ENCODE measurements at places on chromosomes 2 and 18. TPM values are rescaled to one million over a fixed set of nuclear protein-coding genes. Genes with fewer than 3 reads are reported as not detected.

DNA sequence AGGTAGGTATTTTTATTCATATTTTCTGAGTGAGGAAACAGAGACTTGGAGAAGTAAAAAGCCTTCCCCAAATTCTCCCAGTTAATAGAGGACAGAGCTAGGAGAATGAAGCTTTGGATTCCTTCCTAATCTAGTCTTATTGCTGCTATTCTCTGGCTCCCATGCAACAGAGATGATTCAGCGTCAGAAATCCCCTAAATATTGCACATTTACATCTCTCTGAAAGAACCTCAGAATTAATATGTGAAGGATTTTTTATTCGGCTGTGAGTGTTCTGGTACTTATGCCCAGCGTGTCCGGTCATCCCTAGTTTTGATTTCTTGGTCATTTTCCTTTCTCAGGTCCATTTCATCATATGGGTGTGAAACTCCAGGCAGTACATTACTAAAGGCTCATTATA is 91.2 kb upstream of the SESTD1 start:
- H3K4me3 ChIP-seq: no peak overlapping the region
- DNase-seq: no peak
- H3K4me1 ChIP-seq: no peaks in the 10 kb centered on the region
- H3K27me3 ChIP-seq: no peaks in the 10 kb centered on the region
- no peak overlapping the region for H3K27ac ChIP-seq

DNA sequence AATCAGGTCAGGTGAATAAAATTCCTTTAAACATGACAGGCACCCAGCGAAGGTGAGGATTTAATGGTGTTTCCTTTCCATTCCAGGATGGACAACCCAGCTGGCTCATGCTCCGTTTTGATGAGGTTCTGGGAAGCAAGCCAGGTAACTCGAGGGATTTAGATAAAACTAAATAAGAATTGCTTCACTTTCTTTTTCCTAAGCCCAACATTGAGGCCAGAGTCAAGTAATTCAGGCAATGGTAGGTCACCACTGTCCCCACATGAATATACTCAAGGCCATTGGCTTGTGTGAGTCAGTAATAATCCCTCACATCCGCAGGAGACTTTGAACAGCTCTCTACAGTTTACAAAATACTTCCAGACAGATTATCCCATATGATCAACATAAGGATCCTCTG is 16.2 kb upstream of the LRATD1 start:
- H3K4me1 ChIP-seq: no peaks in the 10 kb centered on the region
- H3K27me3 ChIP-seq: no peaks in the 10 kb centered on the region
- H3K27ac ChIP-seq: no peak overlapping the region

GRCh38 chr2:68388772-68389171 is 23.7 kb downstream of the PLEK start:
- no peak overlapping the region for H3K4me3 ChIP-seq
- no peaks in the 10 kb centered on the region for H3K27me3 ChIP-seq
- H3K4me1 ChIP-seq: peaks cover 3% of the 10 kb centered on the region
- H3K27ac ChIP-seq: no peak overlapping the region
- H3K36me3 ChIP-seq: no peaks in the 10 kb centered on the region
- DNase-seq: no peak

DNA sequence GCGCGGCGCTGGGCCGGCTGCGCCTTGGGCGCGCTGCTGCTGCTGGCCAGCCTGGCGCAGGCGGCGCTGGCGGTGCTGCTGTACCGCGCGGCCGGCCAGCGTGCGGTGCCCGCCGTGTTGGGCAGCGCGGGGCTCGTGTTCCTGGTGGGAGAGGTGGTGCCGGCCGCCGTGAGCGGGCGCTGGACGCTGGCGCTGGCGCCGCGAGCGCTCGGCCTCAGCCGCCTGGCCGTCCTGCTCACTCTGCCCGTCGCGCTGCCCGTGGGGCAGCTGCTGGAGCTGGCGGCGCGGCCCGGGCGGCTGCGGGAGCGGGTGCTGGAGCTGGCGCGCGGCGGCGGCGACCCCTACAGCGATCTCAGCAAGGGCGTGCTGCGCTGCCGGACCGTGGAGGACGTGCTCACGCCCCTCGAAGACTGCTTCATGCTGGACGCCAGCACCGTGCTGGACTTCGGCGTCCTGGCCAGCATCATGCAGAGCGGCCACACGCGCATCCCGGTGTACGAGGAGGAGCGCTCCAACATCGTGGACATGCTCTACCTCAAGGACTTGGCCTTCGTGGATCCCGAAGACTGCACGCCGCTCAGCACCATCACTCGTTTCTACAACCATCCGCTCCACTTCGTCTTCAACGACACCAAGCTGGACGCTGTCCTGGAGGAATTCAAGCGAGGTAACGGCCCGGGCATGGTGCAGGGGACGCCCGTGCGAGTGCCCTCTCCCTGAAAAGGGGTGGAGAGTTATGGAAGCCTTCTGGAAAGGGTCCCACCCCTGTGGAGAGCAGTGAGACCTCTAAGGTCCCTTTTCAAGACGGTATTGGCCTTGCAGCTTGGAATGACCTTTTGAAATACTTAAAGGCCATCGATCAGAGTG is 1.0 kb downstream of the CNNM3 start:
- H3K4me3 ChIP-seq: peak overlapping the region; percentile 52
- H3K27ac ChIP-seq: peak overlapping the region; percentile 98
- DNase-seq: no peak
- H3K4me1 ChIP-seq: peaks cover 36% of the 10 kb centered on the region

DNA sequence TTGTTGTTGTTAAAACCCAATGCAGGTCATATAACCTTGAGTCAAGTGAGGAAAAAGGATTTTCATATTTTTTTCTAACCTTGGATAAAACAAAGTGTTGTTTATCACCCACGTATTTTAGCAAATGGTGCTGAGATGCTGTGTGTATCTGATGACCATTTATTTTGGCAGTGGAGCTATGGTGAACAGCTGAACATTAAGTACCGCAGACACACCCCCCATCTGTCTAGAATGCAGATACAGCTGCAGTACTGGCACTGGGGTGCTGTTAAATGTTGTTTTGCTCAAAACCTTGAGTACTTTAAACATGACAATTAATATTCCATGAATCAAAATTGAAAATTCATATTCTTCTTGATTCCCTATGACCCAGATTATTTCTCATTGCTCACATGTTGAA is 773.3 kb upstream of the SLC39A10 start:
- no peaks in the 10 kb centered on the region for H3K36me3 ChIP-seq
- H3K4me1 ChIP-seq: no peaks in the 10 kb centered on the region
- DNase-seq: no peak
- H3K4me3 ChIP-seq: no peak overlapping the region
- H3K27ac ChIP-seq: no peak overlapping the region
- no peaks in the 10 kb centered on the region for H3K27me3 ChIP-seq

DNA sequence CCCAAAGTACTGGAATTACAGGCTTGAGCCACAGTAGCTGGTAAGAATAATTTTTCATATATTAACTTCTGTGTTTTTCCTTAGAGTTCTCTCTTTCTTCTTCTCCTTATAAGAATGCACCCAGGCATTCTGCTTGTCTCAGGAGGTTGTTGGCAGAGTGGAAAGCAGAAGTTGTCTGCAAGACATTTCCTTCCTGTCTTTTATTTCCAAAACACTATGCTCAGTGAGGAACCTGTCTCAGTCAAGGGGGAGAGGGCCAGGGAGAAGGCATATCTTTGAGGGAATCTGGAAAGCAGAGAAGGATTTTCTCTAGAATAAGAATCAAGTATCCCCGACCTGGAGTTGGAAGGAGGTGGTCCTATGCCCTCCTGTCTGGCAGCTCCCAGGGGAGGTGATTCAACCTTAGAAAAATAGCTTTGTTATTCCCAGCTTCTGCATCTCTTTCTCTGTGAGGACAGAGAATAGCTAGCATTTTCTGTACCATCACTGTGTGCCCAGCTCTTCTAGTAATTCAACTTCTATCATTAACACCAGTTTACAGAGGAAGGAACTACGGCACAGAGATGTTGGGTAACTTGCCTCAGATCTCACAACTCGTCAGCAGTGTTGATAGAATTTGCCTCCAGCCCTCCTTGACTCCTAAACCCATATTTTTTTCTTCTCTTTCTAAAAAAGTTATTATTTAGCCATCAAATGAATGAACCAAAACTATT is 3.8 kb upstream of the LPIN2 start:
- no peak for DNase-seq
- H3K27me3 ChIP-seq: no peaks in the 10 kb centered on the region
- H3K36me3 ChIP-seq: no peaks in the 10 kb centered on the region
- H3K4me1 ChIP-seq: peaks cover 16% of the 10 kb centered on the region
- H3K27ac ChIP-seq: peak overlapping the region; percentile 84
- no peak overlapping the region for H3K4me3 ChIP-seq

DNA sequence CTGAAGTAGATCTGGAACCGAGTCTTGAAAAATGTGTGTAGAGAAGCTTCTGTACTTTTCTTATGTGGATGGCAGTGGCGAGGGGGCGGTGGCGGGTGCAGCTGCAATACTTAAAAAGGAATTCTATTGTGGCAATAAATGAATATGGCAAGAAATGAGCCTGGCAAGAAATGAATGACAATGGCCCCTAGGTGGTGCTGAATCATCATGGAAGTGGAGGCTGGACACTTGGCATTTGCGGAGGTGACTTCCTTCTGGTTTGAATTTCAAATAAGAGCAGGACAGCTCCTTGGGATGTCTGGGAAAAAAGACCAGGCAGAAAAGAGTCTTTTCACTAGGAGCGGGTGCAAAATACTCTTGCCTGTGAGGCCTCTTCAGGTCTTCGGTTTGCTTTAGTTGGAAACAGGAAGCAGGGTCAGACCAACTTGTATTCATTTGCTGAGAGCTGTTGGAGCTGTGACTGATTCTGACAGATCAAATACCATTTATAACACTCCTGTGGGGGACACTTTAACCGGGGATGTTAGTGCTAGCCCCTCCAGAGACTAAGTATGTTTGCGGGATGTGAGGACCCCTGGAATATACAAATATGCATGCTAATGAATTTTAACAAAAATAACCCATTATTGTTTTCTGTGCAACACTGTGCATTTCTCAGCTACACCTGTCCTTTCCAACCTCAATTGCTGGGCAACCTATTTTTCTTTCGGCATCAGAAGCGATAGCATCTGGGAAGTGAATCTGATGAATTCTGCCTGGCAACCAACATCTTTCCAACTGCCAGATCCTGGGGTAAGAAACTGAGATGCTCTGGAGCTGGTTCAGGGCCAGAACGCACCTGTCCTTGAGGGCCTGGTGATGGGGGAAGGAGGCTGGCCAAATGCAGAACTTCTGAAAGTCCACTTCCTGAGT is 35.4 kb downstream of the FASTKD2 start:
- H3K4me1 ChIP-seq: peaks cover 5% of the 10 kb centered on the region
- no peaks in the 10 kb centered on the region for H3K36me3 ChIP-seq
- no peaks in the 10 kb centered on the region for H3K27me3 ChIP-seq
- H3K4me3 ChIP-seq: no peak overlapping the region
- H3K27ac ChIP-seq: no peak overlapping the region
- peak; percentile 57 for DNase-seq

DNA sequence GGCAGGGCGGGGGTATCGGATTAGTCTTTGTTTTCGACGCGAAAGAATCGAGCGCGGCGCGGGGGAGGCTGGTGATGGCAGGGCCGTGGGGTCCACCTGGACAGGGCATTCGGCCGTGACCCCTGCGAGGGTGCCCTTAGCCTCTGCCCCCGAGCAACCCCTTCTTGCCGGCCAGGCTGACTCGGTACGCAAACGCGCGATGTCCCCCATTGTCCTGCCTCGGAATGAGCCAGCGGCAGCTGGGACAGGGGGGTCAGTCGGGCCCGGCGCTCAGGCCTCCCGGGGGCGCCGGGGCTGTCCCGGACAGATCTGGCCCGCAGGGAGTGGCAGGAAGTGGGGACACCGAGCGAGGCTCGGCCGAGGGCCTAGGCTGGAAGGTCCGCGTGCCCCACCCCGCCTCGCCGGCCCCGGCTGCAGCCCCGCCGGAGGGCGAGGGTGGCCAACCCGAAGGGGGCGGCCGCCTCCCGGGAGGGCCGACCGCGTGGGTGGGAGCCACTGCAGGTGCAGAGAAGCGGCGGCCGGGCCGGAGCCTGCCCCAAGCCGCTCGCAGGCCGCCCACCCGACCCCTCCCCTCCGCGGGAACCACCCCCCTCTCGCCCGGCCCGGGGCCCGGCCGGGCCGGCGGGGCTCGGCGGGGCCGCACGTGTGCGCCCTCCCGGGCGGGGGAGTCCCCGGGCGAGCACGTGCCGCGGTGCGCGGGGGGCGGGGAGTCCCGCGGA is at the start of gene TET3:
TET3 (plus strand) TSS at position 708 of the 719 bp plus-strand sequence. CDS start 1,494 bp downstream, outside the sequence.
- peak within 1 kb of the TSS; percentile 92 for H3K27ac ChIP-seq
- no peaks in the 10 kb centered on the region for H3K36me3 ChIP-seq
- no peaks in the 10 kb centered on the region for H3K27me3 ChIP-seq
- H3K4me3 ChIP-seq: peak within 1 kb of the TSS; percentile 65
- DNase-seq: peak; percentile 68

DNA sequence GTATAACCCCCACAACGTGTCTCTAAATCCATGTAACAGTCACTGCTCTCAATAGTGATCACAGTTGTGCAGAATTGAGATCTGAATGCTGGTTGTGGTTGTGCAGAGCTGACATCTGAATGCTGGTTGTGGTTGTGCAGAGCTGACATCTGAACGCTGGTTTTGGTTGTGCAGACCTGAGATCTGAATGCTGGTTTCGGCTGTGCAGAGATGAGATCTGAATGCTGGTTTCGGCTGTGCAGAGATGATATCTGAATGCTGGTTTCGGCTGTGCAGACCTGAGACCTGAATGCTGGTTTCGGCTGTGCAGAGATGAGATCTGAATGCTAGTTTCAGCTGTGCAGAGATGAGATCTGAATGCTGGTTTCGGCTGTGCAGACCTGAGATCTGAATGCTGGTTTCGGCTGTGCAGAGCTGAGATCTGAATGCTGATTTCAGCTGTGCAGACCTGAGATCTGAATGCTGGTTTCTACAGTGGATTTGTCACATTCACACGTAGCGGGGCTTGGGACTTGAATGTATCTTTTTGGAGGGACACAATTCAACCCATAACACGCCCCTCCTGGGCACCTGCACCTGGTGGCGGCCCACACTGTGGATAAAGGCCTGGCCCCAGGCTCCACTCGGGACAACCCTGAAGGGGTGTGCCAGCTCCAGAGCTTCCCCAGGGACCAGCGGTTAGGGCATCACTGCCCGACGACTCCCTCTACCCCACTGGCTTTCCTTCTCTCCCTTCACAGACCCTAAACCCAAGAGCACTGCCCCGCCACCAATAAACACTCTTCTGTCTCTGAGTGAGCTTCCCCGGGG is 51.1 kb upstream of the SLC66A3 start:
- H3K4me1 ChIP-seq: no peaks in the 10 kb centered on the region
- no peak overlapping the region for H3K4me3 ChIP-seq
- no peaks in the 10 kb centered on the region for H3K36me3 ChIP-seq
- peak; percentile 35 for DNase-seq
- no peak overlapping the region for H3K27ac ChIP-seq

GRCh38 chr2:30218338-30218713 is 13.0 kb upstream of the LBH start:
- peaks cover 11% of the 10 kb centered on the region for H3K27me3 ChIP-seq
- H3K4me3 ChIP-seq: no peak overlapping the region
- no peak for DNase-seq

Gene LRATD1
- total RNA-seq: 151 TPM

Gene GALNT5
- 34.0 TPM for total RNA-seq

Gene CD28
- total RNA-seq: 0.68 TPM

Gene CCDC74A
- 1.8 TPM for total RNA-seq

Gene DLGAP1
- 3.7 TPM for total RNA-seq

Gene SERPINB12
- not detected for total RNA-seq

Gene IER3IP1
- total RNA-seq: 9.4 TPM
